ENCODE measurements at places on chromosomes 6 and 20.

- H3K27me3 ChIP-seq, result no peaks in the 10 kb centered on the region
- H3K4me3 ChIP-seq, result no peak overlapping the region
- no peaks in the 10 kb centered on the region for H3K36me3 ChIP-seq
- no peak overlapping the region for H3K27ac ChIP-seq
- no peaks in the 10 kb centered on the region for H3K4me1 ChIP-seq
- no peak for DNase-seq
Observed at GRCh38 chr20:8673116-8673515, 395.8 kb upstream of the PLCB4 start.

- H3K27ac ChIP-seq, result no peak overlapping the region
- H3K4me1 ChIP-seq, result no peaks in the 10 kb centered on the region
- H3K36me3 ChIP-seq, result no peaks in the 10 kb centered on the region
- H3K27me3 ChIP-seq, result no peaks in the 10 kb centered on the region
- no peak overlapping the region for H3K4me3 ChIP-seq
Observed at GRCh38 chr6:125339653-125340052, 37.9 kb upstream of the HDDC2 start.

DNA sequence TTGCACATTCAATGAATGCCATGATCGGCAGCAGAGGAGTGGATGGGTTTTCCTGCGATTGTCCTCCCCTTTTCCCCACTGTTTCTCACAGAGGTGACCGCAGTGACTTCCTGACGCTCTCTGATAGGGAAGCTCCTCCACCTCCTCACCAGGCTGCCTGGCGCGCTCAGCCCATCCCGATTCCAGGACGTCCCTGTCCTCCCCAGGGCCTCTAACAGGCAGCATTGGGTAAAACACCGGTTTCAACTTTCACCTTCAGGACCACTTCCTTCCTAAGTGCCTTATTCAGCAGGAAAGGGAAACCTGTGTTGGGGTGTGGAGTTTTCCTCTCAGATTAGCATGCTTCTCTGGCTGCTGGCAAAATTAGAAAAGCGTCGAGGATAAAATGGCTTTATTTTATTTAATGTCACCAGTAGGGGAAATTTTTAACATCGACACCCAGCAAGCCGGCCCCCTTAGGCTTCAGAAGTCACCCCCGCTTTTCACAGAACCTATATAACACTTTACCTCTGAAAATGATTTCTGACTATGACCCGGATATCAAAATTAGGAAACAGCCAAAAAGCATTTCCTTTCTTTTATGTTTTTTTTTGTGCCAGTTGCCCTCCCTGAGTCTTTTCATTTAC is 570.4 kb upstream of the GJE1 start:
- peak overlapping the region; percentile 63 for H3K4me3 ChIP-seq
- peak overlapping the region; percentile 0 for H3K27ac ChIP-seq
- no peaks in the 10 kb centered on the region for H3K4me1 ChIP-seq
- H3K27me3 ChIP-seq, result no peaks in the 10 kb centered on the region
- peak; percentile 53 for DNase-seq

DNA sequence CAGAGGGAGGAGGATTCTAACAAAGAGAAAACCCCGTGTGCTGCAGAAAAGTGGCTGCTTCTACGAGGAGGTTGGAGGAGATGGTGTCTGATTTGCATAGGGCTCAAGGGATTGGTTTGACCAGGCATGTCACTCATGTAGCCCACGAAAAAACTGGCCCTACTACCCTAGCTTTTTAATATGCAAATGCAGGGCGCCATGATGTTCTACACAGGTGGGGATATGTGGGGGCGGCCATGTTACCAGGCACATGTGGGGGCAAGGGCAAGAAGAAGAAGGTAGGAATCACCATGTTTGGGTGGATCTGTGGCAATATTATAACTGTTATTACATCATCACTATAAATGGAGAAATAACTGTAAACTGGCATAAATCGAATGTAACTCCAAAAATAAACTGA is 9.9 kb downstream of the KIAA1755 start:
- H3K4me1 ChIP-seq, result no peaks in the 10 kb centered on the region
- DNase-seq, result no peak
- no peaks in the 10 kb centered on the region for H3K27me3 ChIP-seq

DNA sequence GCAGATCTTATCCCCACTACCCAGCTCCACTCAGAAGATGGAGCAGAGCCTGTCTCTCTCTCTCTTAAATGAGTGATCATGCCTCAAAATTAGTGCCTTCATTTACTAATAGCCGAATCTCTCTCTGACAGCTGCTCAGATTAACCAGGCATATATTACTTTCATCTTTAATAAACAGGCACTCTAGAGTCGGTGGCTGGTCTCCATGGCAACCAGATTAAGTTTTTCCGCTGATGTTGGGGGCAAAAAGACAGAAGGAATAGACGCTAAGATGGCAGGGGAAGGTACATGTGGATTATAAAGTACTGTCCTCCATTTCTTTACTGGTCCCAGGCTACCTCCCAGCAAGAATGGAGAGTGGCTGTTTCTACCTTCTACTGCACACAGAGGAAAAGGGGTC is 121.6 kb downstream of the QRSL1 start:
- no peak overlapping the region for H3K4me3 ChIP-seq
- H3K27ac ChIP-seq, result peak overlapping the region; percentile 84
- no peaks in the 10 kb centered on the region for H3K36me3 ChIP-seq
- no peaks in the 10 kb centered on the region for H3K27me3 ChIP-seq
- no peaks in the 10 kb centered on the region for H3K4me1 ChIP-seq

- no peaks in the 10 kb centered on the region for H3K4me1 ChIP-seq
- H3K27ac ChIP-seq, result peak overlapping the region; percentile 59
- peaks cover 4% of the 10 kb centered on the region for H3K36me3 ChIP-seq
- H3K27me3 ChIP-seq, result no peaks in the 10 kb centered on the region
Observed at GRCh38 chr20:46635514-46636136, 15.6 kb downstream of the SLC13A3 start.

DNA sequence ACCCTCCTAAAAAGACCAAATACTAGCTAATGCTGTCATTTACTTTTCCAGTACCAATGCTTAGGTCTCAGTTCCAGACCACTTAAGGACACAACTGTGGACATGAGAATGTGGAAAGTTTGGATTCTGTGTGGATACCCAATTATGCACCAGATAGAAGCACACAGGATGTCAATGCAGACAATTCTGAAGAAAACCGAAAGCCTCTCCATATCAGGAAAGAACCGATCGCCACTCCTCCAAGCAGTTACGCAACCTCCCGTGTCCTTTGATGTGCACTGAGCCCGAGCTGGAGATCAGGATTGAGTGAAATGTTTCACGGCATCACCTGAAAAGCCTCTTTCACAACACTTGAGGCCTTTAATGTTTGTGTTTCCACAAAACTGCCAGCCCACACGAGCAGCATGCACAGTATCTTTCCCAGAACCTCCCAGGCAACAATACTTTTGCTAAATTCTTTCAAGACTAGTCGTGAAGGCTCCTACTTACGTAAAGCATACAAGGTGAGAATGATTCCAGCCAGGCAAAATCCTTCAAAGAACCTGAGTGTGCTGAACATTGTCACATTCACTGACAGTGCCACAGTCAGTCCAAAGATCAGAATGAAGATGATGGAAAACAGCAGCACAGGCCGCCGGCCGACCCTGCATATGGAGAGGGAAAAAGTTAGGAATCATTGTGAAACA is 47.0 kb downstream of the SLC22A23 start:
- no peak overlapping the region for H3K4me3 ChIP-seq
- no peak for DNase-seq
- peaks cover 3% of the 10 kb centered on the region for H3K4me1 ChIP-seq
- H3K27ac ChIP-seq, result peak overlapping the region; percentile 43
- H3K27me3 ChIP-seq, result no peaks in the 10 kb centered on the region

- H3K27ac ChIP-seq, result no peak overlapping the region
- no peaks in the 10 kb centered on the region for H3K27me3 ChIP-seq
- no peaks in the 10 kb centered on the region for H3K36me3 ChIP-seq
- no peak for DNase-seq
- H3K4me3 ChIP-seq, result no peak overlapping the region
Observed at GRCh38 chr6:106452628-106453027, 92.1 kb downstream of the CRYBG1 start.

- no peaks in the 10 kb centered on the region for H3K36me3 ChIP-seq
- no peak for DNase-seq
- no peak overlapping the region for H3K27ac ChIP-seq
- no peaks in the 10 kb centered on the region for H3K4me1 ChIP-seq
- H3K4me3 ChIP-seq, result no peak overlapping the region
- H3K27me3 ChIP-seq, result no peaks in the 10 kb centered on the region
Observed at GRCh38 chr20:31260326-31260932, 3.0 kb downstream of the DEFB115 start.

GRCh38 chr6:149990212-149990660 is 26.5 kb downstream of the ULBP1 start:
- DNase-seq, result no peak
- peaks cover 2% of the 10 kb centered on the region for H3K4me1 ChIP-seq
- H3K36me3 ChIP-seq, result no peaks in the 10 kb centered on the region
- no peak overlapping the region for H3K27ac ChIP-seq
- no peak overlapping the region for H3K4me3 ChIP-seq

GRCh38 chr6:16639684-16640480 is 121.4 kb downstream of the ATXN1 start:
- no peak for DNase-seq
- H3K4me1 ChIP-seq, result no peaks in the 10 kb centered on the region
- no peaks in the 10 kb centered on the region for H3K36me3 ChIP-seq
- no peaks in the 10 kb centered on the region for H3K27me3 ChIP-seq

GRCh38 chr20:2509468-2509781 is 710 bp upstream of the ZNF343 start:
- H3K27me3 ChIP-seq, result no peaks in the 10 kb centered on the region
- H3K4me3 ChIP-seq, result peak overlapping the region; percentile 80
- DNase-seq, result no peak
- H3K27ac ChIP-seq, result peak overlapping the region; percentile 85

- no peak overlapping the region for H3K27ac ChIP-seq
- H3K36me3 ChIP-seq, result no peaks in the 10 kb centered on the region
- H3K4me3 ChIP-seq, result no peak overlapping the region
- no peaks in the 10 kb centered on the region for H3K4me1 ChIP-seq
- no peak for DNase-seq
- H3K27me3 ChIP-seq, result no peaks in the 10 kb centered on the region
Observed at GRCh38 chr6:51077821-51078518, 259.3 kb downstream of the TFAP2B start.

GRCh38 chr6:148177589-148178233 is 164.9 kb upstream of the SASH1 start:
- no peaks in the 10 kb centered on the region for H3K27me3 ChIP-seq
- H3K27ac ChIP-seq, result no peak overlapping the region
- peak; percentile 38 for DNase-seq
- no peaks in the 10 kb centered on the region for H3K36me3 ChIP-seq
- no peak overlapping the region for H3K4me3 ChIP-seq

- H3K4me3 ChIP-seq, result no peak overlapping the region
- no peaks in the 10 kb centered on the region for H3K4me1 ChIP-seq
- H3K27ac ChIP-seq, result no peak overlapping the region
- no peaks in the 10 kb centered on the region for H3K36me3 ChIP-seq
- H3K27me3 ChIP-seq, result no peaks in the 10 kb centered on the region
Observed at GRCh38 chr6:56579155-56579851, 63.4 kb downstream of the DST start.

DNA sequence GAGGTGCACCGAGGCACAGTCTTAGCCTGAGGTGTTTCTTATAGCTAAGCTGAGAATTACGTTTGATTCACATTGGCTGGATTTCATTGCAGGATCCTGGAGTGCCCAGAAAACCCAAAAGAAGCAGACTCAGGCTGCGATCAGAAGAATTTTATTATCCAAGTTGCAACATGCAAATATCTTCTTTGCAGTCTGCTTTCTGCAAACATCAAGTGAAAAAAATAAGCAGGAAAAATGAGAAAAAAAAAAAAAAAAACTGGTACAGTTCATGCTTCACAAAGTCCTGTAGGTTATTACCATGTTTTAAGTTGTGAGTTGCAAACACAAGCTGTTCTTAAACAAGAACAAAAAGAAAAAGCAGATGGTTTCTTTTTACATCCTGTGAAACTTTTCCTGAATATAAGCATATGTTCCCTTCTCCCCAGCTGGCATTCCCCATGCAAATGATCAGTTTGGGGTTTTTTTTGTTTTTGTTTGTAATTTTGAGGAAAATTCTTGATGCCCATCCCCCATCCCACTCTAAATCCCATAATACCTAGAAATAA is 349.0 kb downstream of the CBLN4 start:
- no peak overlapping the region for H3K4me3 ChIP-seq
- no peaks in the 10 kb centered on the region for H3K36me3 ChIP-seq
- H3K27me3 ChIP-seq, result no peaks in the 10 kb centered on the region
- peak; percentile 29 for DNase-seq

GRCh38 chr6:158475344-158476302 is 84.3 kb upstream of the TMEM181 start:
- no peaks in the 10 kb centered on the region for H3K4me1 ChIP-seq
- DNase-seq, result no peak
- peaks cover 11% of the 10 kb centered on the region for H3K36me3 ChIP-seq
- H3K27me3 ChIP-seq, result no peaks in the 10 kb centered on the region

DNA sequence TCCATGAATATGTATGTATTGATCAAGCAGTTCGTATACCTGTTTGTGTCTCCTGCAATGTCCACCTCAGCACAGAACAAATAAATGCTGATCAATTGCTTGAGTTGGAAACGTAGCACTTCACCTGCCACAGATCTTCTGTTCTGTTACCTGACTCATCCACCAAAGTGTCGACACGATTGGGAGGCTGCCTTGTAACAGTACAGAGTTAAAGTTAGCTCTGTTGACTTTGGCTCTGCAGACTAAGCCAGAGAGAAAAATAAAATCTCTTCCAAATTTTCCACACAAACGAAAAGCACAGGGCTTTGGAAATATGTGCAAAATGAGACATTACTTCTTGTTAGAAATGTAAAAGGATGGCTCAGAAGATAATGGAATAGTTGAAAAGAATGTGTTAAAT is 245.4 kb downstream of the NRN1 start:
- peaks cover 2% of the 10 kb centered on the region for H3K4me1 ChIP-seq
- DNase-seq, result no peak
- no peaks in the 10 kb centered on the region for H3K36me3 ChIP-seq
- H3K27ac ChIP-seq, result no peak overlapping the region

DNA sequence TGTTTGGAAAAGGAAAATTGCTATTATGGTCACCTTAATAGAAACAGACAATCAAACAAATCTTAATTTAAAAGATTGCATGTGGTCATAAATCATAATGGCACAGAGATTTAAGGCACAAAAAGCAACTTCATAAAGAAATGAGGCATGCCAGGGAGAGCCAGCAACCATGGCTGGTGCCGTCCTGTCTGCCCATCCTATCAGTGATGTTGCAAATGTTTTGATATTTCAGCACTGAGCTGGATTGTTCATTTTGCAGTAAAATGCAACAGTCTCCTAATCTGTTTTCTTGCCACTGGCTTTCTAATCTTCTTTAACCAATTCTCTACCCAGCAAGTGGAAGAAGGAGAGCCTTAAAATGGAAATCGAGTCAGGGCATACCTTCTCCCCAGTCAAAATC is 249.8 kb downstream of the SAMD5 start:
- H3K4me1 ChIP-seq, result no peaks in the 10 kb centered on the region
- no peaks in the 10 kb centered on the region for H3K36me3 ChIP-seq
- no peaks in the 10 kb centered on the region for H3K27me3 ChIP-seq
- H3K4me3 ChIP-seq, result no peak overlapping the region
- DNase-seq, result no peak

GRCh38 chr6:41200296-41200900 is 551 bp downstream of the TREML2 start:
- DNase-seq, result no peak
- no peak overlapping the region for H3K27ac ChIP-seq
- H3K27me3 ChIP-seq, result no peaks in the 10 kb centered on the region
- H3K36me3 ChIP-seq, result no peaks in the 10 kb centered on the region
- H3K4me3 ChIP-seq, result no peak overlapping the region
- no peaks in the 10 kb centered on the region for H3K4me1 ChIP-seq
